ENCODE measurements at places on chromosomes 12 and 14.

DNA sequence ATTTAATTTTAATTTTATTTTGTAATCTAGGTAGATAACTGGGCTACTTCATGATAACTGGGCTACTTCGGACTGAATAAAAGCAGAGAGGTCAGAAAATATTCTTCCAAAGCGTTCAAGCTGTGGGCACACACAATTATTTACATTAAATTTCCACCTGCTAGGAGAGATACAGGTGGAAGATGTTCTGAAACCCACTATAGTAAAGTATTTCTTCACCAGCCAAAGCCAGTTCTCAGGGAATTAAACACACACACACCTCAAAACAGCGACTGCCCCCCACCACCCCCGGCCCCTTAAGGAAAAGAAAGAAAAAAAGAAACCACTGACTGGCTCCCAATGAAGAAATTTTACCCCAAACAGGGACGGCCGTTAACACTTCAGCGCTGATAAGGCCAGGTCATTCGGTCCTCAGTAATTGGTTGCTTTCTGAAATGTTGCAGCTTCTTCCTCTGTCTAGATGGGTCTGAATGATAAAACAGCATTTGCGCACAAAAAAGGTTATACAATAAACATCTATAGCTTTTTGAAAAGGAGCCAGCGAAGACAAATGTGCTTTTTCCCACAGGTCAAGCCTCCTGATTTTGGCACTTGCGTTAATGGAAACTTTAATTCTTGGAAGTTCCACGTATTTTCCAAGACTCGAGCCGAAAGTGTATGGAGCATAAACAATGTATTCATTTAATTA, 771 bp upstream of the KCNJ8 start:
- DNase-seq = no peak

- DNase-seq = peak; percentile 94
Observed at GRCh38 chr12:6450091-6450868, 1.6 kb upstream of the TAPBPL start.

GRCh38 chr12:87814625-87815024, 214.6 kb downstream of the C12orf50 start:
- DNase-seq = no peak

DNA sequence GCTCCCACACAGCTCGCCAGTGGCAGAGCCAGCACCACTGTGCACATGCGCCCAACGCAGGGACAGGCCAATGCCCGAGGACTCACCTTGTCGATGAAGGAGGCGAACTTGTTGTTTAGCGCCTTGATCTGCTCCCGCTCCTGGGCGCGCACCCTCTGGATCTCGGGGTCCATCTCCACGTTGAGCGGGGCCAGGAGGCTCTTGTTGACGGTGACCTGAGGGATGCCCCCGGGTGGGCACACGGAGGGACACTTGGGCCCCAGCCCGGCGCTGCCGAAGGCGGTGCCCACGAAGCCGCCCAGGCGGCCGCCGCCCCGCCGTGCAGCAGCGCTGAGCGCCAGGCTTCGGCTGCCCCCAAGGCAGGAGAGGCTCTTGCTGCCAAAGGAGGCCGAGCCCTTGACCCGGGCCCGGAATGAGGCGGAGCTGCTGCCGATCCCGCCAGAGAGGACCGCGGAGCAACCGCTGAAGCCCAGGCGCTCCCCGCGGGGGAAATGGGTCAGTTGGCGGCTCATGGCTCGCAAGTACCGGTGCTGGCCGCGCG, at the start of gene KRT72:
TSS of gene KRT72 (minus strand) at position 523 of the 541 bp plus-strand sequence. CDS start at position 512, 11 bp downstream.
- no peak for DNase-seq

DNA sequence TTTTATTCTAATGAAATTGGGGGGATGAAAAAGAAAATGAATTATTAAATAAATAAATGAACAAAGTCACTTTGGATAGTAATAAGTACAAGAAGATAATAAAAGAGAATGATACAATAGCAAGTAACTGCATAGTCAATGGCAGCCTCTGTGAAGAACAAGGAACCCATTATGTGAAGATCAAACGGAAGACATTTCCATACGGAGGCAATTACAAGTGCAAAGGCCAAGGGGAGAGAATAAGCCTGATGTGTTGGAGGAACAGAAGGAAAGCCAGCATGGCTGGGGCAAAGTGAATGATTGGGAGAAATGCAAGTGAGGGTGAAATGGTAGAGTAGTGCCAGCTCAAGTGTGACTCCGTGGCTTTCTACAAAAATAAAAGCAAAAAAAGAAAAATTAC, 43.9 kb upstream of the CHPT1 start:
- no peak for DNase-seq

DNA sequence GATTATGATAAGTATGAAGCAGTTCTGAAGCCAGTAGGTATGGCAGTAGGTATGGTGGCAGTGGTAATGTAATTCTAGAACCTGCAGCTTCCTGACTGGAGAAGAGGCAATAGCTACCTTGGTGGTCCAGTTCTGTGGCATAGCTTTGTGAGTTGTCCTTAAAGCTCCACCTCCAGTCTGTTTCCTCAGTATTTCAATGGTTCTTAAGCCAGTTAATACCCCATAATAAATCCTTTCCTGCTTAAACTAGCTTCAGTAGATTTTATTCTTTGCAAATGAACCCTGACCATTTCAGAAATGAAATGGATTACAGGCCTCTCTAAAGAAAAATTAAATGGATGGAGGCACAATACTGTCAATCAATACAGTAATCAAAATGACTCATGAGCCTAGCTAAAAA, 117.8 kb upstream of the KRAS start:
- peak; percentile 51 for DNase-seq

DNA sequence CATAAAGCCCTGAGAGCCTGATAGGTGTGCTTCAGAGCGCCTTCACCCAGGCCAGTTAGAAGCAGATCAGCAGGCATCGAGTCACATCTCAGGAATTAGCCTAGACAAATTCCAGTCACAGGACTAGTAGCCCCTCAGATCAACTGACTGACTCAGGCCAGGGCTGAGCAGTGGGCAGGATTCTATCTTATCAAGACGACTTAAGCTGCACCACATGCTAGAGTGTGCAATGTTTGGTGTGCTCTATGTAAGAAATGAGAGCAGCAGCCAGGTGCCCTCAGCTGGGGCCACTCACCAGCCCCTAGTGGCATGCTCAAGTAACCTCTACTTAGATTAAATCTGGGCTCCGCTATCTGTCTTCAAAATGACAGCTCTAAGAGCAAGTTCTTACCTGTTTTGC, 19.7 kb upstream of the NGB start:
- peak; percentile 33 for DNase-seq

GRCh38 chr12:32298917-32299316, 100.4 kb upstream of the FGD4 start:
- peak; percentile 24 for DNase-seq

DNA sequence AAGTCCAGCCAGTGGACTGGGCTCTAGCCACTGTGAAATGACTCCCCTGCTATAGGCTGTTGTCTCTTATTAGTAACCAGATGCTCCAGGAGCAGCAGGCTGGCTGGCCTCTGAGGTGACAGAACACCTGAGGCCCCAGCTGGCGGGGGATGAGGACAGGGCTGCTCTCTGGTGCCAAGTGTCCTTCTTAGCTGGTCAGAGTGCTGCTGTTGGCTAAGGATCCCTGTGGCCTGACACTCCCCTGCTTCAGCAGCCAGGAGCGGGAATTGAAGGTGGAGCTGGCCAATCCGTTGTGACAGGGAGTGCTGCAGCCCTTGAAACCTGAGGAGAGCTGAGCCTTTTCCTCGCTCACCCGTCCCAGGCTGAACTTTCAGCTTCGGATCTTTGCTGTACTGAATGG, 30.7 kb downstream of the TMEM229B start:
- DNase-seq = peak; percentile 28

DNA sequence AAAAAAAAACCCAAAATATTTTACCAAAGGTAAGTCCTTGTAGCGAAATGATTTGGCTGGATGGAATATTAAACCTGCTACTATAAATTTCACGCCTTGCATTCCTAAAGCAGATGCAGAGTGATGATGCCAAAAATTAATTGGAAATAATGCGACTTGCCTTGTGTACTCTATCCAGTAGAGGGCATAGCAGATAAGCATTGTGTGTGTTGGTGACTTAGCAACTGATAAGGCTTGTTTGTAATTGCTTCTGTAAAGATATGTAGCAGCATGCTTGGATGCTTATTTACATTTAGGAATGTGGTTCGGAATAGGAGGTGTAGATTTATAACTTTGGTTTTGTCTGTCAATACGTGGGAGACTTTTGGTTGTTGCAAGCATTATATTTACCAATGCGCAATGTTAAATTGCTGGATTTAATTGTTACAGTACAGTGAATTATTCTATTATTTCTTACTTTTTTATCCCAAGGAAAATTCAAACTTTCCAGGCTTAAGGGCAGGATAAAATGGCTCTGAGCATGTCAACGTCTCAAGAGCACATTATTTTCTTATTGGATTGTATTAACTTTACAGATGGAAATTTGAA, 80.5 kb downstream of the TMEM260 start:
- DNase-seq = peak; percentile 98

DNA sequence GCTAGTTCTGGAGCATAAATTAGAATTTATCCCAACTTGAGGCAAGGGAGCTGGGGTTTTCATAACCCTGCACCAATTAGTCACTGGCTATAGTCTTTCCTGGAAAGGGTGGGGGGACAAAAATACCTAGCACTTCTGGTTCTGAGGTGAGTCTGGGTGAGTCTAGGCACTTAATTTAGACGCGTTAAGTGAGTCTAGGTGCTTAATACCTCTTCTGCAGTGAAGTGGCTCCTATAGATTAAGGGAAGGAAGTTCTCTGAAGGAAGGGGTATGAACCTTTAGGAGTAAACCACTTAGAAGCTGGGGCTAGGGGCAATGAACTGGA, 251.7 kb downstream of the EFCAB11 start:
- DNase-seq = no peak

DNA sequence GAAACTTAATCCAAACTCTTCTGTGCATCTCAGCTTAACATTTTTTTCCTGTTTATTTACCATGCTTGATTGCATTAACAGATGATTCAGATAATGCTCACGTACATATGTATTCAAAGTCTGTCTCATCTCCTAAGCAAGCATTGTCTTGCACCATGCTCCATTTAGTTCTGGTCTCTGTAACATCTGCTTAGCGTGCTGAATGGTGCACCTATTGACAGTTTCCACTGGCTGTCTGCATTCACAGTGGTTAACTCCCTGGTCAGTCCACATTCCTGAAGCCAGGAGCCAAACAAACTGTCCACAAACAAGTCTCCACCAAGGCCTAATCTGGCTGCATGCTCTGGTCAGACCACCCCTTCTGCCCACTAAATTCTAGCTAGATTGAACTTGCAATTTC, 83.9 kb downstream of the KNTC1 start:
- DNase-seq = no peak

GRCh38 chr12:30582943-30583342, 112.7 kb downstream of the IPO8 start:
- no peak for DNase-seq

DNA sequence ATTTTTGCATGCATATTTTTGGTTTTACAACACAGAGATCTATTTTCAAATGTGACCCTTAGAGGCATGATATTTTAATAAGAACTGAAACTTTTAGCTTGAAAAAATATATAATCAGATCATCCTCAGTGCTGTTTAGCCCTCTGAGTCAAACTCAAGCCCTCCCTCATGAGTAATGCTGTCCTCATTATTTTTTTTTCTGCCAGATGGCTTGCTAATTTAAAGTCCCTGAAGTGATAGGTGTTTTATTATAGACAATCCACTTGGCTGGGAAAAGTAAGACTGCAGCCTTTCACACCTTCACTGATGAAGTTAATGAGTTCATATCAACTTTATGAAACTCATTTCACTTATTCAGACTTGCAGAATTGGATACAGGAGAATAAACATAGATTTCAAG, 227.7 kb downstream of the SLC16A7 start:
- DNase-seq = peak; percentile 52

GRCh38 chr14:60356906-60357550, 108.0 kb downstream of the PPM1A start:
- peak; percentile 96 for DNase-seq

DNA sequence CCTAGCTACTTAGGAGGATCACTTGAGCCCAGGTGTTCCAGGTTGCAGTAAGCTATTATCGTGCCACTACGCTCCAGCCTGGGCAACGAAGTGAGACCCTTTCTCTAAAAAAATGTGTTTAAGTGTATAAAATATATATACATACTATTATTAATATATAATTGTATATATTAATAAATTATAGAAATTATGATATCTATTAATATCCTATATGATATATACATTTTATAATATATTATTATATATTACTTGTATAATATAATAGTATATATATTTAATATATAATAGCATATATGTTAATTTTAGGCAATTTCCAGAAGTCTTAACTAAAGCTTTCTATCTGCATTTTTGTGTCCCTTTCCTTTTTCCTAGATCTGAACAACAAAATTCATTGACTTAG, 12.3 kb downstream of the ALDH1L2 start:
- DNase-seq = no peak

DNA sequence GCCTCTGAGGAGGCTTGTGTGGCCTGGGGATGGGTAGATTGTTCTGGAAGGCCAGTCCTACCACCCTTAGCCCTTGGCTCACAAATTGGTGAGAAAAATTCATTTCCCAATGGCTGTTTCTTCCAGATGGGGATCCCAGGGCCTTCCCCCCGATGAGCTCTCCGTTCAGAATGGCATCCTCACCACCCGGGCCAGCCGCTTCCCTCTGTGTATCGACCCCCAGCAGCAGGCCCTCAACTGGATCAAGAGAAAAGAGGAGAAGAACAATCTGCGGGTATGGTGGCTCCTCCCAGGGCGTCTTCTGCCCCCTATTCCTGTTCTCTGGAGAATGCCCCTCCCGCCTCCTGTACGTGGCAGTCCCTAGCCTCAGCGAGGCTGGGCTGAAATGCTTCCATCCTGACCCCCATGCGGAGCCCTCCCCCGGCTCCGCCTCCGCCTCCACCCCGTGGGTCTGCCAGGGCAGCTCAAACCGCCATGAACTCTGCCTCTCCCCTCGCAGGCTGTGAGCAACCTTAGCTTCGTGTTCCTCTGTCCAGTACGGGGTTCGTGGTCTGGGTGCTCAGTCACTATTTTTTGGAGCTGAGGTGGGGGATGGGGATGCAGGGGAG, 57.8 kb downstream of the CCDC92 start:
- DNase-seq = no peak

DNA sequence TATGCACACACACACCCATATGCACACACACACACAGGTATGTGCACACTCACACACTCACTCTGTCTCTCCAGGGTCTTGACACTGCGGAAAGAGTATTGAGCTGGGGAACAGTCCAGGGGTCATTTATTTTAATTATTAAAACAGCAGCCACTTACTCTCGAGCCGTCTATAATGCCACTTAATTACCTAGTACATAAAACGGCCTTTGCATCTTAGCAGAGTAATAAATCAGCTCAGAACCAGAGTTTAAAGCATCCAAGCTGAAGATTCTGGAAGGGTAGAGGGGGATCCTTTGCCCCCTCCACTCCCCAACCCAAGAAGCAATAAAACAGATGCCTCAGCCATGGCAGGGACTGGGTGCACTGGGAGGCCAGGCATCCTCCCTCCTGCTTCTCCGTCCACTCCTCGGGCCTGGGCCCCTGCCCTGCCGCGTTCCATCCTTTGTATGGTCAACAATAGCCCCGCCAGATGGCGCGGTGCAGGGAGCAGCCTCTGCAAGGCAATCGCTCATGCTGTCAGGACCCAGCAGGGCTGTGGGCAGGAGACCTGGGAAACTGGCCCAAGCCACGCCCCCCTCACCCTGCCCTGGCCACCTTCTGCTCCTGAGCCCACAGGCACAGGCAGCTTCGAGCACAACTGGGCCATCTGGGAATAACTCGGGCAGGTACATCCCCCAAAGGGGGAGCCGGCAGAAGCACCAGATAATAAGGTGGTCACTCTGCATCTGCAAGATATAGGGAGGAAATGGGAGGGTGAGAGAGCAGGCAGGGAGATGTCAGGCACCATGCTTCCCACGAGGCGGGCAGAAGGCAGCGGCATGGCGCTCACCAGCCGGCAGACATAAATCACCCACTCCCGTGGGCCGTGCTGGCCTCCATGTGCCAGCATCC, 40.9 kb downstream of the CCDC85C start:
- DNase-seq = peak; percentile 89

- peak; percentile 80 for DNase-seq
Observed at GRCh38 chr12:96989916-96990315, 82.9 kb downstream of the NEDD1 start.
